ENCODE measurements at places on chromosomes 6 and 20. TPM values are rescaled to one million over a fixed set of nuclear protein-coding genes. Genes with fewer than 3 reads are reported as not detected.

The FOXP4 gene
- total RNA-seq: 36.2 TPM

The HLA-DMB gene
- 20.1 TPM for total RNA-seq

The TOMM6 gene
- total RNA-seq: 75.5 TPM

- no peaks in the 10 kb centered on the region for H3K4me1 ChIP-seq
- no peak for DNase-seq
- no peak overlapping the region for H3K4me3 ChIP-seq
- H3K27ac ChIP-seq: no peak overlapping the region
Measured at GRCh38 chr6:44166591-44167184, 8.1 kb downstream of the CAPN11 start.
